NCI-H69 (cell line): ENCODE measurements at places on chromosomes 12 and 14.

DNA sequence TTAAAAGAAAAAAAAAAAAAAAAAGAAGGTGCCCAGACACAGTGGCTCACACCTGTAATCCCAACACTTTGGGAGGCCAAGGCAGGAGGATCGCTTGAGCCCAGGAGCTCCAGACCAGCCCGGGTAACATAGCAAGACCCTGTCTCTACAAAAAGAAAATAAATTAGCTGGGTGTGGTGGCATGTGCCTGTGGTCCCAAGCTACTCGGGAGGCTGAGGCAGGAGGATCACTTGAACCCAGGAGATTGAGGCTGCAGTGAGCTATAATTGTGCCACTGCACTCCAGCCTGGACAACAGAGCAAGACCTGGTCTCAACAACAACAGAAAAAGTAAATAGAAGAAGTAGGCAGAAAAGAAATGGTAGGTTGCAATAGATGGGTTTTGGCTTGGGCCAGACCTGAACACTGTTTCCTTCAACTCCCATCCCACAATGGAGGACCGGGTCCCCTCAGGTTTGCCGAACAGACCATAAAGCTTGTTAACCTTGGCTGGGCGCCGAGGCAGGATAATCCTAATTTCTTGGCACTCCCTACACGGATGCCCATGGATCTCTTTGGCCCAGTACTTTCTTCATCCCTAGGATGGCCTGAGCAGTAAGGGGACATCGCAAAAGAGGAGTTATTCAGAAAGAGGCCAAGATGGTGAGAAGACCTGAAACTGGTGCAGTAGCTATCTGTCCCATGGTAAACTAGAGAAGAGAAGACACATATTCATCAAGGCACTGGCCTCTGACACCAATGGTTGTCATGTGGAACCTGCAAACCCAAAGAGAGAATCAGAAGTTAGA is 165.5 kb upstream of the CCND2 start:
- no peak for DNase-seq

GRCh38 chr14:55038708-55039107 is 11.7 kb downstream of the SOCS4 start:
- DNase-seq: no peak

DNA sequence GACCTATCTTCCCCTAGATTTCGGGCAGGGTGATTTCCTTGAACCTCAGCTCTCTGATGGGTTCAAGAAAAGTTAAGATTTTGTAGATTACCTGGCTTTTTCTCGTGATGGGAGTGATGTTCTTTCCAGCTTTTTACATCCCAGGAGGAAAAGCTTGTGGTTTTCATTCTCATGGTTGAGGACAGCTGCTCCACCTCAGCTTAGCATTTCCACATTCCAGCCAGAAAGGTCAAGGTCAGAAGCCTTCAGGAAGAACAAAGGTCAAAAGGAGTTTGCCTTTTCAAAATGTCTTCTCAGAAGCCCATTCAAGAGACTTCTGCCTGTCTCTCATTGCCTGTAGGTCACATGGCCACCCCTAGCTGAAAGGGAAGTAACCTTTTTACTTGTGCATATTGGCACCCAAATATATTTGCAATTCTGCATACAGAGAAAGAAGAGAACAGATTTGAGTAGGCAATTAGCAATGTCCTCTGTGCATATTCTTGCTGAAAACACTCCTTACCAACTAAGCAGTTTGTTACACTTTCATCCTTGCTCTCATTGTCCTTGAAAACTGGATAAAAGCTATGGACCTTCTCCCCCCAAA is 6.6 kb upstream of the ADGRD1 start:
- no peak for DNase-seq

DNA sequence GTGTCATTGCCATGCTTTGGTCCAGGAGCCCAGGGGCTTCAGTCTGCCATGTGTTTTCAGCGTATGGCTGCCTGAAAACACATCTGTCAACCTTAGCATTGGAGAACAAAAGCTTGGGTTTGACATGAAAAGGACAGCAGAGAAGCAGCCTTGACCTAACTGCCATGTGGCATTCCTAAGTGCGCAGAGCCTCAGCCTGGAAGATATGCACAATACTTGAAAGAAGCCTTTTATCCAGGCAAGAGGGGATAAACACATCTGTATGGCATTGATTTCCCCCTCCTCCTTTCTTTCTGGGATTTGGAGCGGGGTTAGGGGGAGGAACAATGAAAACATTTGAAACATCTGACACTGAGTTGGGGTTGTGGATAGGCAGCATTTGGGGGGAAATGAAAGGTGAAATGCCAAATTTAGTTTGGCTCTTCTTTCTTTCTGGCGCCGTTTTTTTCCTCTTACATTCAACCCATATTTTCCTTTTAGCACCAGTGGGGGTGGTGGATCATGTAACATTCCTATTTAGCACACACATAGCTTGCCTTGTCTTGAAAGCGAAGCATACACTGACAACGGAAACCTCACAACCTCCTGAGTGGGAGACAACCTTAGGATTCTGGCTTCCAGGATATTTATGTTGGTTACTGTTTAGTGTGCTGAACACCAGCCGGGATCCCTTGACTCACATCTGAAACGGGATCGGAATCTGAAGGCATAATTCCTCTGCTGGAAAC is 177.0 kb downstream of the C12orf75 start:
- DNase-seq: no peak

DNA sequence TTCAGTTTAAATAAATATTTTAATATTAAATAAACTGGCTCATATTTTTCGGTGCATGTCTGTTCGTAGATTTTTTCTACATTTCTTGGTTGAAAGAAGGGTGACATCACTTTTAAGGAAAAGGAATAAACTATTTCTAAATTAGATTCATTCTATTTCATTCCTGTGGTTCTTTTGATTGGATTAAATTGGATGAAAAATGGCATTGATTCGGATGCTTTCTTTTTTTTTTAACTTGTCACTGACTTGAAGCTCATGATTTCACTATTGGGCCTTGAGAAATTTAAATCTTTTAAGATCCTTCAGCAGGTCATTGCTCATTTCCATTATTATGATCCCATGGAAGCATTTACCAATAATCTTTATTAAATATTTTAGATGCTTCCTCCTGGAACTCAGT is 113.1 kb upstream of the RASSF8 start:
- no peak for DNase-seq
